Fibroblast of pulmonary artery (primary cell): ENCODE measurements at places on chromosomes 16 and 17.
A peak's percentile ranks its signal among the peaks of the same experiment; 100 is the strongest.

DNA sequence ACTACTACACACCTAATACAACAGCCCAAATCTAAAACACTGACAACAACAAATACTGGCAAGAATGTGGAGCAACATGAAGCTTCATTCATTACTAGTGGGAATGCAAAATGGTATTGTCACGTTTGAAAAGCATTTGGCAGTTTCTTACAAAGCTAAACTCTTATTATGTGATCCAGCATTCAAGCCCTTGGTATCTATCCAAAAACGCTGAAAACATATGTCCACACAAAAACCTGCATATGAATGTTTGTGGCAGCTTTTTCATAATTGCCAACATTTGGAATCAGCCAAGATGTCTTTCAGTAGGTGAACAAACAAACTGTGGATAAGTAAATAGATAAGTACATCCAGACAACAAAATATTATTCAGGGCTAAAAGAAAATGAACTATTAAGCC, 501.1 kb upstream of the KIF2B start:
- DNase-seq = no peak

- DNase-seq = no peak
Measured at GRCh38 chr16:5070431-5071186, 1.0 kb upstream of the ALG1 start.

DNA sequence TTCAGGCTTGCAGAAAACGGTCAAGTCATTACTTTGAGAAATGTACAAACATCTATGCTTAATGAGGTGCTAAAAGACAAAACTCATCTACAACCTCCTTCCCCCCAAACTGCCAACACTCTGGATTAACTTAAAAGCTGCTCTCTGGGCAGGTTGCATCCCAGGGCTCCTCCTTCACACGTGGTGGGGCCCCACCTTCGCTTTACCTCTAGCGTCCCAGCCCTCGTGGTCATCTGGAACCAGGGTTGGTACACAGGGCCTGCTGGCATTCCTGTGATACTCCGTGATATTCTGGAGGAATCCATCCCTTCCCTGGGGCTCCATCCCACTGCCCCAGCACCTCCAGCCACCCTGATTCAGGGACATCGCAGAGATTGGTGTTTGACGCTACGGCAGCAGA, 4.8 kb downstream of the METRNL start:
- DNase-seq = no peak

DNA sequence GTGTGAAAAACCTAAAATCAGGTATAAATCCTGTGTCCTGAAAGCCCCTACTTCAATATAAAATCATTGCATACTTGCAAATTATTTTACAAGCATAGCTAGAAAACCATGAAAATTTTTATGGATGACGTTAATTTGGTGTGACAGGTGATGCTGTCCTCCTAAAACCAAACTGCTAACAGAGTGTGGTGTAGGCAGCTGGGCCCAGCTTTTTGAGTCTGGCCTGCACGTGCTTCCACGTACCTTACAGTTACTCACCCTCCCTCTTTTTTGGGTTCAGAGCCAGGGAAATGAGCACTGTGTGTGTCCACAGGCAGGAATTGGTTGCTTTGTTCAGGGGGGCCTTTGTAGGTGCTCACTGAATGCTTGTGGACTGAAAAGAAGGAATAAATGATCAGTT, 36.4 kb downstream of the CLEC16A start:
- DNase-seq = no peak

DNA sequence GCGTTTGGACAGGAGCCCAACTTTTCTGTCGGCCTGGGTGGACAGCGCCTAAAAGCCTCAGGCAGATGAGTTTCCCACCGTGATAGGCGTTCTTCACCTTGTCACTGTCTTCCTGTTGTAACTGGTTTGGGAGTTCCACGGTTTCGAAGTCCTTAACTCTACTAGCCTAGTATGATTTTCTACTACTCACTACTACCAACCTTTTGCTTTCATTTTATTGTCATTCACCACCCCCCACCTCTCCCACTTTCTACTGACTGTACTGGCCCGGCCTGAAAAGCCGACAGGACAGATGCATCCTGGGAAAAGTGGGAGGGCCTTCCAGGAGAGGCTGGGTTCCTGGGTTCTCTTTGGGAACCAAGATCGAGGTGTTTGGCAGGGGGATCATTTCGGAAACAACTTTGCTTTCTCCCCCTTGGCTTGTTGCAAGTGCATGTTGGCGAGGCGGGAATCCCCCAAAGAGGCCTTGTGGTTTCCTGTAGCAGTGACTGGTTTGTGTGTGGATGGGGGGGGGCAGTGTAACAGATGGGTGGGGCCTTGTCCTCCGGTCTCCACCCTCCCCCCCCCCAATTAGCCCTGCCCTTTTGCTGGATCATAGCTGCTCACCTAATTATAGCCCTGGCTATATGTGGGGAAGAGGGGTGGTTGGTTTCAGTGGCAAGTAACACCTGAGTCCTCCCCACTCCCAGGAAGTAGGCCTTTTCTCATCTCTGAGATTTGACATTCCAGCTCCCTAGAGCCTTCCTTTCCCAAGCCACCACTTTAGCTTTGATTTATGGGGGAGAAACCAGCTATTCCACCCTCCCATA, 1.4 kb downstream of the EIF5A start:
- peak; percentile 79 for DNase-seq

- DNase-seq = no peak
Measured at GRCh38 chr16:22871861-22872260, 57.9 kb downstream of the HS3ST2 start.

GRCh38 chr16:30368122-30368791, 2.0 kb downstream of the TBC1D10B start:
- peak; percentile 61 for DNase-seq

- peak; percentile 94 for DNase-seq
Measured at GRCh38 chr17:59046192-59046591, 60.5 kb downstream of the TRIM37 start.

DNA sequence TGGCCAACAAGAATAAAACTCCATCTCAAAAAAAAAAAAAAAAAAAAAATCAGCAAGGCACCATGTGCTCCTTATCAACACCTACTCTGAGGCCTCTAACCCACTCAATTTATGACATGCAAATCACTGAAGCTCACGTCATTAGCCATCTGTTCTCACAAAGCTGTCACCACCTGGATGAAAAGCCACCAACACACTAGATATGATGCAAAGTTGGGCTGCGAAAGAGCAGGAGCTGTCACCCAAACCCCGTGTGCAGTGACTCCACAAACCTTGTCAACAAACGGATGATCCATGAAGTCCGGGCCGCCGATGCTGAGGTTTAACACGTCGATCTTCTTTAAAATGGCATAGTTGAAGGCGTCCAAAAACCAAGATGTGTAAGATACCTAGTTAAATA, 25.3 kb downstream of the MBTPS1 start:
- no peak for DNase-seq

- no peak for DNase-seq
Measured at GRCh38 chr16:52465711-52466267, 81.2 kb downstream of the TOX3 start.
